Stimulated activated CD4-positive, alpha-beta T cell treated with anti-CD3 and anti-CD28 coated beads, Interleukin-15, amount 100 ng/mL, for 1 hour (primary cell): ENCODE measurements at places on chromosomes 2 and 18.

DNA sequence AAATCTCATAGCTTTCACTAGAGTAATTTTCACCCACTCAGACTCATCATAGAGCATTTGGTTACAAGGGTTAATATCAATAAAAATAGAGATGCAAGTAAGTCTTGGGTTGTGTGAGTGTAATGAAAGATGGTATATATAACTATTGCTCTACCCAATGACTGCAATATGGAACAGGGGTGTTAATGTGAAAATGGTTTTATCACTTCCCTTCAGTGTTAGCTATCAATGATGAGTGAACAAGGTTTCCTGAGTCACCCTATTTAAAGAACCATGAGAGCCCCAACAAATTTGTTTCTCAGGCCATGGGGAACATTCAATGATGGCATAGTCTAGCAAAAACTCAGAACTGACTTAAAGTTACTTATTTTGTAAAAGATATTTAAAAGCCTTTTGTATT lies 1133.6 kb upstream of the ZEB2 start:
- DNase-seq = no peak

DNA sequence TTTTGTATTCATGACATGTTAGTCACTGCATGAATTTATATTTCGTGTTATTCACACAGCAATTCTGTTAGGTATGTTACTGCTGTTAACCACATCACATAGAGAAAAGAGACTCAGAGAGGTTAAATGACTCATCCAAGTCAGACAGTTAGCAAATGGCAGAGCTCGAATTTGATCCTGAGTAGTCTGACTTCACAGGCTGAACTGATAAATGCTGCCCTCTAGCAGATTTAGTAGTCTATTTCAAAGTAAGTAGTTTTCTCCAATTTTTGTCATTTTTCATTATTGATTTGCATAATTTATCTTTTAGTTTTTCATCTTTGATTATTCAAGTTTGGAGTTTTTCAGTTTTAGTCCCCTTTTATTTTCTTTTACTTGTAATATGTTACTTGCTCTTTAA lies 58.3 kb downstream of the WDR7 start:
- no peak for DNase-seq

DNA sequence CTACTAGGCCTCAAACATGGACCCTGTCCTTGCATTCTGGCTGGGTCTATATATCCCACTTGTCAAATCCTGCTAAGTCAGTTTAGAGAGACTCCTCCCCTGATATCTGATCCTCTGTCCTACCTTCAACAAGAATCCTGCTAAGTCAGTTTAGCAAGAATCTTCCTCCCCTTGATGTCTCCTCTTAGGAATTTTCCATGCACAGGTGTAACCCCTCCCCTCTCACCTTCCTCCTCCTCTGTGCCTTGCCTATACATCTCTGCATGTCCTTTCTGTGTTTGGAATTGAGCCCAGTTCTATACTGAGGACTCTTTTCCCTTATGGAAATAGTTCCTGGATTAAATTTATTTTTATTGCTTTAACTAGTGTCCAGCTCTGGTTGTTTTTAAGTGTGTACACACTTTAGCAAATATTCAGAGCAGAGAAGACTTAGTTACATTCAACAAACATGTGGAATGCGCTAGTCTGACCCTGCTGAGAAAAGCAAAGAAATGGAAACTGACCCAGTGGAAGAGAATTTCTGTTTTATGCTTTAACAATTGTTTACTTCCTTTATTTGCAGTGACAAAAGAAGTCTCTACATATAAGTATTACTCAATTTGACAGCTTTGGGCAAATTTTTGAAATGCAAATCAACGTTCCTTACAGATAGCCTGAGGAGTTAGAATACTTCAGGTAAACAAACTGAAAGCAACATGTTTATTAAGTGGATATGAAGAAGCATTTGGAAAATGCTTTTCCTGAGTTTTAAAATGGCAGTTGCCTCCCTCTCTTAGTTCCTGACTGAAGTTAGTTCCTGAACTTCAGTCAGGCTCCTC lies 80.6 kb downstream of the RIT2 start:
- no peak for DNase-seq

- DNase-seq = peak; percentile 28
These were observed 120.4 kb downstream of the RNF144A start for GRCh38 chr2:7037340-7038333.

DNA sequence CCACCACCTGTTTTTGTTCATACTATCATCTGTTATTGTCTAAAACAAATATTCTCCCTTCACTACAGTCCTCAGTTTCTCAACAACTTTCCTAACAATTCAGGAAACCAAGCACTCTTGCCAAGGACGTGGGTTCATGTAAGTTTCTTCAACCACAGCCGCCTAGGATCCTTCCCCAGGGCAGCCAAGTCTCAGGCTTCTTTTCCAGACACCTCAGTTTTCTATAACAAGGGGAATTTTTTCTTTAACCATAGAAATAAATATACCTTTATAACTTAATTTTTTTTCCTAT lies 39.4 kb upstream of the AGPS start:
- no peak for DNase-seq

DNA sequence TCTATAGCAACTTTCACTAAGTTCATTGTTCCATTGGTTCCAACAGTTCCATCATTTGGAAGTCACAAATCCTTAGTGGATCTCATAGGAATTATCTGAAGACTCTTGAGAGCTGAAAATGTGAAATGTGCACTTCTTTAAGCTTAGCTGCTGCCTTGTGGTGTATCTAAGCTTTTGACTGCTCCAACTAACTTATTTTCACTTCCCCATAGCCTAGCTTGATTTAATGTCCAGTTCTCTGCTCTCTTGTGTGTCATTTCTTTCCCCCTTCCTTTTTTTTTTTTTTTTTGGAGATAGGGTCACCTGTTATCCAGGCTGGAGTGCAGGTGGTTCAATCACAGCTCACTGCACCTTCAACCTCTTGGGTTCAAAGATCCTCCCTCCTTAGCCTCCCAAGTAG lies 34.9 kb upstream of the CD302 start:
- no peak for DNase-seq

DNA sequence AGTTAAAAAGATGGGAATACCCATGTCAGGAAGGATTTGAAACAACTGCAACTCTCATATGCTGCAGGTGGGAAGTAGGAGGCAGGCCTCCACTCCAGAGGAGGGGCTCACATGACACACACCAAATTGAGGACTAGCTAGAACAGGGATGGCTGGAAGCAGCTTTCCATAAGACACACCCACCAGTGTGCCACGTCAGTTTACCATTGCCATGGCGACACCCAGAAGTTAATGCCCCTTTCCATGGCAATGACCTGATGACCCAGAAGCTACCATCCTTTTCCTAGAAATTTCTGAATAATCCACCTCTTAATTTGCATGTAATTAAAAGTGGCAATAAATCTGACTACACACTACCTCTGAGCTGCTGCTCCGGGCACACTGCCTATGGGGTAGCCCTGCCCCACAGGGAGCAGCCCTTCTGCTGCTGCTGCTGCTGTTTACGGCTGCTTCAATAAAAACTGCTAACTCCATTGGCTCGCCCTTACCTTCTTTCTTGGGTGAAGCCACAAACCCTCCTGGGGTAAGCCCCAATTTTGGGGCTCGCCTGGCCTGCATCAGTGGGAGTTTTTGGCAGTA lies 89.4 kb downstream of the RRM2 start:
- no peak for DNase-seq

DNA sequence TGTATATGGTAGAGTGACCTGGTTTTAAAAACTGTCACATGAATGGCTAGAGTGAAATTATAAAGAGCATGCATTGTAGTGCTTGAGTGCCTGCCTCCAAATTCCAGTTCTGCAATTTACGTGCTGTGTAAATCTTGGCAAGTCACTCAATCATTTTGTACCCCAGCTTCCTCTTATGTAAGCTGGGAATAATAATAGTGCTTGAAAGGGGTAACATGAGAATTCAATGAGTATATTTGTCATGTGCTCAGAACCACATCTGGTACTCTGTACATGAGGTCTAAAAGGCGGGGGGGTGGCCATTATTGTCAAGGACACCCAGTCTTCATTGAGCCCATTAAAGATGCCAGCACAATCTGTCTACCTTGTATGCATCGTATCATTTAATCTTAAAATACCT lies 214.8 kb downstream of the MC4R start:
- DNase-seq = no peak
